Stimulated activated CD4-positive, alpha-beta T cell treated with anti-CD3 and anti-CD28 coated beads, Interleukin-2, amount 100 ng/mL, for 4 hours (primary cell): ENCODE measurements at places on chromosomes 2 and 18.

- no peak for DNase-seq
Observed at GRCh38 chr2:115400940-115401339, 958.5 kb downstream of the DPP10 start.

- no peak for DNase-seq
Observed at GRCh38 chr2:232341061-232341738, 37.4 kb upstream of the ALPP start.

DNA sequence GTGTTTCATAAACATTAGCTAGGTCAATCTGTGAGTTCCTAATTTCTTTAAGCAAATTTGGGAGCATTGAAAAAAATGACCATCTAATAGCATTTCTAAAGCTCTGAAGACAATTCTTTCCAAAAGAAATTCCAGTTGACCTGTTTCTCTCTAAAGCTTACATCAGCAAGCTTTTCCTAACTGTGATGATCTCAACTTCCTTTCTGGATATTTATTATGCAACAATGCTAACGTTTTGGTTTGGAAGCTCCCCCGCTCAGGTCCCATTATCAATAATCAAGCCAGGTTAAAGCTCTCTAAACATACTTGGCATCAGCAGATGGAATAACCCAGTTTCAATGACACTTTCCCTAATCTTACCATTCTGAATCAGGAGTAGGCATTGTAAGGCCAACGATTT lies 196.3 kb upstream of the TANK start:
- DNase-seq: no peak

- no peak for DNase-seq
Observed at GRCh38 chr2:239955989-239956817, 68.9 kb downstream of the NDUFA10 start.

GRCh38 chr2:241811201-241811951 lies 2.4 kb downstream of the NEU4 start:
- DNase-seq: no peak

DNA sequence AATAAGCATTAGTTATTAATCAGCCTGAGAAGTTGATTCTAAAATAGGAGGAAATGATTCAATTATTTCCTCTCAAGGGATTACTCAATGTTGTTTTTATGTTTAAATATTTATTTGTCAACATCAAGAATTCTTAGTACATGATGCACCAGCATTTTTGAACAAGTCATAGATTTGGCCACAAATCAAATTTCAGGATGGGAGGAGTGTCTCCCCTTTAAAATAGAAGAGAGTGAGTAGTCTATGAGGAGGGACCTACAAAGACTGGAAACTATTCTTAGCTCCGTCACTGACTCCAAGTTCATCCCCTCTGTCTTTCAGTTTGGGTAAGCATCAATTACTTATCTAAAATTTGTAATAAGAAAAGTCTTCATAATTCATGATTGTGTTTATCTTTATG lies 18.6 kb upstream of the IL18R1 start:
- no peak for DNase-seq

DNA sequence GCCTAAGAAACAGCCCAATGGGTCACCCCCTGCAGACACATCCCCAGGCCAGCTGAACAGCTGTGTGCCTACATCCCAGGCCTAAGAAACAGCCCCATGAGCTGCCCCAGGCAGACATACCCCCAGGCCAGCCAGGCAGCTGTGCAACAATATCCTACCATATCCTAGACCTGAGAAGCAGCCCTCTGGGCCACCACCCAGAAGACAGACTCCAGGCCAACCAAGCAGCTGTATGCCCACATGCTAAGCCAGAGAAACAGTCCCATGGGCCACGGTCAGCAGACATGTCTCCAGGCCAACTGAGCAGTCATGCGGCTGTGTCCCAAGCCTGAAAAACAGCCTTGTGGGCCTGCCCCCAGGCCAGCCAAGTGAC lies 205.5 kb downstream of the ATAD2B start:
- DNase-seq: no peak

GRCh38 chr2:205665791-205666190 lies 16.5 kb upstream of the NRP2 start:
- DNase-seq: no peak

DNA sequence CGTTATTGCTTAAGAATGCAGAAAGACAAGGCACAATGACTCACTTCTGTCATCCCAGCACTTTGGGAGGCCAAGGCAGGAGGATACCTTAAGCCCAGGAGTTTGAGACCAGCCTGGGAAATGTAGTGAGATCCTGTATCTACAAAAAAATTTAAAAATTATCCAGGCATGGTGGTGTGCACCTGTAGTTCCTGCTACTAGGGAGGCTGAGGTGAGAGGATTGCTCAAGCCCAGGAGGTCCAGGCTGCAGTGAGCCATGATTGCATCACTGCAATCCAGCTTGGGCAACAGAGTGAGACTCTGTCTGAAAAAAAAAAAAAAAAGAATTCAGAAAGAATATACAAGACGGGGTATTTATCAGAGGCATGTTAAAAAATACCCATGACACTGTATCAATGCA lies 182.0 kb upstream of the SPOPL start:
- DNase-seq: no peak

DNA sequence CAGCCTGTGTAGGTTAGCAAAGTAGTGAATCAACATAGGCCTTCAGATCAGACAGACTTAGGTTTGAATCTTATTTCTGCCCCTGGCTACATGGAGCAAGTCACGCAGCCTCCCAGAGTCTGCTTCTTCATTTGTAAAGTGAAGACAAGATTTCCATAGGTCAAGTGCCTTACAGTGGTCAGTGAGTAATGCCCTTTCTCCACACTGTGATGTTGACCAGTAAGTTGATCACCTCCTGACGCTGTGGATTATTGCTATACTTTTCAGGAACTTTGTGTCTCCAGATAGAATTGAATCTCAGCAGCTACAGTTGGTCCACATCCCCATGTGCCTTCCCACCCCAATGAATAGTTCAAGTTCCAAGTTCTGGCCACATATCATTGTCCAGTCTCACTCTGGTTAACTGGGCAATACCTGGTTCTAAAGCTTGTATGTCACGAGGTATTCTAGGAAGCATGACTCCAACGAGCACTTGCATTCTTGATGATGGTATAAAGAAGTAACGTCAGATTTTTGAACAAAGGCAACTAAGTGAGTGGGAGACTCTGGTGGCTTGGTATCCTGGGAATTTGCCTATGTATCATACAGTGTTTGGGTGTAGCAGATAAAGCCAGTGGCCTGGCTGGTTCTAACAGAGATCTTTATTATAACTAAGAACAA lies 2.1 kb upstream of the CLIP4 start:
- DNase-seq: no peak

GRCh38 chr2:146037334-146037870 lies 1517.5 kb upstream of the ZEB2 start:
- DNase-seq: no peak
